Fibroblast of skin of abdomen (primary cell): ENCODE measurements at places on chromosomes 7 and 10.

- DNase-seq, result no peak
These were observed 21.0 kb downstream of the SLC13A4 start for GRCh38 chr7:135706858-135707569.

- DNase-seq, result no peak
These were observed 15.4 kb downstream of the PIP4K2A start for GRCh38 chr10:22698941-22699440.

GRCh38 chr10:121371836-121372235, 226.4 kb downstream of the FGFR2 start:
- DNase-seq, result no peak

- DNase-seq, result no peak
These were observed 49.9 kb downstream of the C10orf67 start for GRCh38 chr10:23294638-23295247.

DNA sequence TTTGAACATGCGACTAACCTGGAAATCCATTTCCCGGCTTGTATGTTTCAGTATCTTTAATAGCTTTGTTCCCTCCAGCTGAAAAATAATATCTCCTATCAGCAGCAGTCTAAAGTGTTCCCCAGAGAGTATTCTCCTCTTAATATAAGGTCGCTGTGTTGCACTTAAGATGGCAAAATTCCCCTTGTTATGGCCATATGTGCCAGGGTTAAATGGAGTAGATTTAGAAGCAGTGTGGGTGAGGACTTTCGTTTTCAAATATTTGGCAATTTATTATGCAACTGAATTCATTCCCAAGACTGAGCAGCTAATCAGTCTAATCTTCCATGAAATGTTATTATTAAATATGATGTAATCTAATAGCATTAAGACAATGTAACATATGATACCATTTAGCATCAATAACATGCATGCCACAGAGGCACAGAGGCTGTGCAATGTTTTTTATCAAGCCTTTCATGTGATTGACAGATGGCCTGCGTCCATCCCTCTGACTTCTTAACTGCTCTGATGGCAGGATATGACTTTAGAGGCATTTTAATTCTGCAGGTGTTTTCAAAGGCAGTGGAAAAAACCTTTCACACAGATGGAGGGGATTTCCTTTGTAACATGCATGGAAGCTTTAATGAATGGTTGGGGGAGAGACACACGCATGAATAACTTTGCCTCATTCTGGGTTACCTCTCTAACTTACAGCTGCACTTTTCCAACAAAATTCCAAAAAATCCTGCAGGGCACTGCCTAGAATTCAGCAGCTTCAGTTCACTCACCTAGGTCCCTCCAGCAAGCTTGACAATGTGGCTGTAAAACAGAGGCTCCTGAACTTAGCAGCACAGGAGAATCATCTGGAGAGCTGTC, 55.1 kb upstream of the ZPBP start:
- DNase-seq, result no peak

- no peak for DNase-seq
These were observed 30.7 kb downstream of the PRF1 start for GRCh38 chr10:70571636-70572439.

DNA sequence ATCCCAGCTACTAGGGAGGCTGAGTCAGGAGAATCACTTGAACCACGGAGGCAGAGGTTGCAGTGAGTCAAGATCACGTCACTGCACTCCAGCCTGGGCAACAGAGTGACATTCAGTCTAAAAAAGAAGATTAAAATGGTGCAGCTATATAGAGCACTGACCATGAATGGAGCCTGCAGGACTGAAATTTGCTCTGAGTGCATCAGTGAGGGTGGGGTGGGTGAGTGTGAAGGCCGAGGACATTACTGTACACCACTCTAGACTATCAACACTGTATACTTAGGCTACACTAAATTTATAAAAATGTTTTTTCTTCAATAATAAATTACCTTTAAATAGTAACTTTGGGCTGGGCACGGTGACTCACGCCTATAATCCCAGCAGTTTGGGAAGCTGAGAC, 294.7 kb downstream of the PTPRN2 start:
- no peak for DNase-seq

GRCh38 chr10:125559210-125559609, 123.8 kb downstream of the TEX36 start:
- no peak for DNase-seq

GRCh38 chr10:6416892-6417512, 163.1 kb downstream of the PRKCQ start:
- DNase-seq, result peak; percentile 27

- DNase-seq, result no peak
These were observed 14.1 kb upstream of the MYH16 start for GRCh38 chr7:99258501-99258900.

DNA sequence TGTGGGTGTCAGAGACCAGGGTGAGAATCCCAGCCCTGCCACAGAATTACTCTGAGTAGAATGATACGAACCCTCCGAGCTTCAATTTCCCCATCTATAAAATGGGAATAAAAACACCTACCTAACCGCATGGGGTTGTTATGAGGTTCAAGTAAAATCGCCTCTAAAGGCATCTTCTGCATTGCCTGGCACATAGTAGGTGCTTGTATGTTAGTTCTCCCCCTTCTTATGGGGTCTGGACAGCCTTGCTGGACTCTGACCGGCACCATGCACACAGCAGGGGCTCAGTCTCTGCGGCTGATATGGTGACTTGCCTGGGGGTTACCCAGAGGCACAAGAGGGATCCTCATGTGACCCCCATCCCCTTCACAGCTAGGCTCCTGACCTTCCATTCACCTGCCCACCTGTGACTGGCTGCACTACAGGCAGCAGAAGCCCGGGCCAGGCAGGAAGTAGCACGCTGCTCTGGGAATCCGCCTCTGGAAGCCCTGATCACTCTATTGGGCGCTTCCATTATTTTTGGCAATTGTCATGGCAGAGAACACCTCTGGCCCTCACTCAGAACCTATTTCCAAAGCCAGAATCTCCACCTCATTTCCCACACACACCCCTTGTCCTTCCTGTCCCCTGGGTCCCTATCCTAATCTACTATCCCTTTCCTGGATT, 6.0 kb downstream of the SH3PXD2A start:
- DNase-seq, result no peak

DNA sequence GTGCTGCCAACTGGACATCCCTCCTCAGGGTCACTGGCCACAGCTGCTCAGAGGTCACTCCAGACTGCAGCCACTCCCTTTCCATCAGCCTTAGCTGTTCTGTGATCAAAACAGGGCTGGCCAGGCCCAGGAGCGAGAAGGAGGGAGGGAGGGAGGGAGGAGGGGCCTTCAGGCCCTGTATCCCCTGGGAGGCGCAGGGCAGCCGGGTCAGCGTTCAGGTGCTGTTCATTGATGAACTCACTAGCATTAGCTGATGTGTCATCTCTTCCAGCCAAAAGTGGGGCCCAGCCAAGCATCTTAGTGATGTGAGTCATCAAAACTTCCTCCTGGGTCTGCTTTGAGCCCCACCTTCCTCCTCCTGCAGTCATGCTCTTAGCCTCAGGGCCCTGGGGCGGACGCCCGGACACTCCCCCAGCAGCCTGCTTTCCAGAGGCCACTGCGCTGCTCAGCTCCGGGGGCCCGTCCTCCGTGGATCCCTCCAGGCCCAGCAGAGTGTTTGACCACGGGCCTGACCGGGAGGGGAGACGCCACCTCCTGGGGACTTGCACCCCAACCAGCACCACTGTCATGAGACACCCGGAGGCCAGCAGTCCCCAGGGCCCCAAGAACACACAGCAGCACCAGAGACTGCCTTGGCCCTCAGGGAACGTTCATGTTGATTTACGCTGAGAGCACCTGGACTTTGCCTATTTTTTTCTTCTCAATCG, 149.2 kb downstream of the PRKAG2 start:
- DNase-seq, result peak; percentile 96

- DNase-seq, result no peak
These were observed 22.4 kb upstream of the C10orf71 start for GRCh38 chr10:49276596-49276995.

DNA sequence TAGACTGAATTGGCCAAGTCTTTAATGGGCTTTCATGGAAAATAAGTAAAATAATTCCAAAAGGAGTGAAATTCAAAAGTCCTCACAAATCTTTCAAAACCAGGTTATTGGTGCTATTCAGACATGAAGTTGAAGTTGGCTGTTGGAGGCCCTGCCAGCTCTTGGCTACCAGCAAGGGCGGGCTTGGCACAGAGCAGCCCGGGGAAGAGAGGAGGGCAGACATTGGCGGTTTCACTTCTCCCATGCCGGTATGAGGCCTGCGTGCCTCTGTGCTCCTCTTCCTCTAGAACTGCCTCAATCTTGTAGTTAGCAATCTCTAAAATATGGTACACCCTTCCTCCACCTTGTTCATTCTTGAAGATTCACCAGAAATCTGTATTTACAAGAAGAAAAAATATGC, 16.4 kb upstream of the NPS start:
- no peak for DNase-seq

DNA sequence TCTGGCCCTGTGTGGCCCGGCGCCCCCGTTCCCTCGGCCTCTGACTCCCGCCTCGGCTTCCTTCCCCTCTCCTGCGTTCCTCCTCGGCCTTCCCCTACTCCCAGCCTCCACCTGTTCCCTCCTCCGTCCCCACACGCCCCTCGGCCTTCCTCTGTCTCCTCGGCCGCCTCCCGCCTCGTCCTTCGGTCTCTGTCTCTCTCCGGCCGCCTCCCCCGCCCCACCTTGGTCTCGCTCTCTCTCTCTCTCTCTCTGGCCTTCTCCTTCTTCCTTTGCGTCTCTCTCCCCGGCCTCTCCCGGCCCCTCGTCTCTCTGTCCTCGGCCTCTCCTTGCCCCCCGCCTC, 588 bp downstream of the GET4 start:
- DNase-seq, result peak; percentile 8

GRCh38 chr7:66187905-66188304, 17.2 kb upstream of the TPST1 start:
- DNase-seq, result peak; percentile 70

- DNase-seq, result no peak
These were observed 48.6 kb downstream of the CLEC2L start for GRCh38 chr7:139572071-139572470.

DNA sequence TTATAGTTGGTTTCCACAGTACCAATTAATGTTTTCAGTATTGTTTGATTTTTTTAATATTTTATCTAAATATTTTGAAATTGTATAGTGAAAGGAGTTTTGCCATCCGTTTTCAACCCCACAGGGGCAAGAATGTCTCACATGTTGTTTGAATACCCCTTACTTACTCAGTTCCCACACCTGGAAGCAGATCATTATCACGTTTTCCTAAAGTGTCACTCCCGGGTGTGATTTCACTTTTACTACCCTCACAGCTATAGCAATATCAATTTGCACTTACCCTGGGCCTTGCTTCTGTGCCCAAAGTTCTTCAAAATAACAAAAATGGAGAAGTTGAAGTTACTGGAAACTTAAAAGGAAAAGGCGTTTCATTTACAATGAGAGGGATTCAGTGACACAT, 228.1 kb downstream of the CSTF2T start:
- no peak for DNase-seq

DNA sequence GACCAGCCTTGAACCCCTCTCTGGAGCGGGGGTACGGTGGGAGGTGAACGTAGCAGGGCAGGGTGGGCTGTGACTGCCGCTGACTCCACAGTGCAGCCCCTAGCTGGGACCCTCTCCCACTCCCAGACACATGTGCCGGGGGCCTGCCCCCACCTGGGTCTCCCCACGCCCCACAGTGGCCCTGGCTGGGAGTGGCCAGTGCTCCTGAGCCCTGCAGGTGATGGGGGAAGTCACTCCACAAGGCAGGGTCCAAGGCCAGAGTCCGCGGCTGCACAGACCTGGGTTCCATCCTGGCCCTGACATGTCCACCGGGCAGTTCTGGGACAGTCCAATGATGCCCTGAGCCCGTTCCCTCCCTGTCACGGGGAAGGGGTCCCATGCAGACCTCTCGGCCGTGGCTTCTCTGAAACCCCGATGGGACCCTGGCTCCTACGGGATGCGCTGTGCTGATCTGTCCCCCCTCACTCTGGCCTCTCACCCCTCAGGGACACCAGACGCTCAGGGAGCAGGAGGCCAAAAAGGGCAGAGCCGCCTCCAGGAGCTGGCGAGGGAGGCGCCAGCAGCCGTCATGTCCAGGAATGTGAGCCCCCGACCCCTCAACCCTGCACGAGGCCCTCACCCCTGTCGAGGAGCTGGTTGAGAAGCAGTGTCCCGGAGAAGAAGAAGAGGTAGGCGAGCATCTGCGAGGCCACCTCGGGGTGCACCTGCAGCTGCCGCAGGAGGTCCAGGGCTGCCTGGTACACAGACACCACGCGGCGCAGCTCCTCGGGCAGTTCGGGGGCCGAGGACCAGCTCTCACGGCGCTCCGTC, 40.4 kb downstream of the AP5Z1 start:
- DNase-seq, result no peak

DNA sequence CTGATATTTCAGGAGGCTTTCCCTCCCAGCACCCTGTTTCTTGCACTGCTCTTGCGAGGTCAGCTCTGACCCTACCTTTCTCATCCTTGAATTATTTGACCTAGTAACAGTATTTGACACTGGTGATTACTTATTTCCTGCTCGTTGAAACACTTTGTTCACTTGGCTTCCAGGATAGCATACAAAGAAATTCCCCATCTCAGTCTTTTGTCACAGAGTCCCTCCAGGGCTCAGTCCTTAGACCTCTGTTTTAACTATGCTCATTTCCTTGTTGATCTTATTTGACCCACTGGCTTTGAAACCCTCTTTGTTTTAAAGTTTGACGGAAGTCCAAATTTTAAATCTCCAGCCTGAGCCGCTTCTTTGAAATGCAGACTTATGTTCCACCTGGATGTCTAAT, 29.9 kb downstream of the BMPR1A start:
- no peak for DNase-seq

GRCh38 chr10:21518149-21518640, 7.3 kb downstream of the SKIDA1 start:
- peak; percentile 69 for DNase-seq

GRCh38 chr10:117860135-117860534, 186.6 kb downstream of the RAB11FIP2 start:
- no peak for DNase-seq

DNA sequence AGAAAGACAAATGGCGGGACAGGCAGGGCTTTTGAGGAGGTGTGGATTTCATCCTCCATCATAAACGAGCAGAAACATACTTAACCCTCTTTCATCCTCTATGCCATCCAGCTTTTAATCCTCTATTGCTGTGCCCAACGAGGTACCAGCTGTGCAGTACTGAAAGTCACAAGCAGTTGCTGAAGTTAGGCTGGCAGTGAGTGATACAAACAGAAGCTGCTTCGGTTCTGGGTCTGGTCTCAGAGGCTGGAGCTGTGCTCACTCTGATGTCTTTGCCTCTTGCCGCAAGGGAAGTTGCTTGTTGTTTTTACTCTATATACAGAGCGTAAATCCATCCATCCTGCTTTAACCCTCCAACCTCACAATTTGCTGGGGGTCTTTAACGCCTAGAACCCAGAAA, 235.2 kb downstream of the CELF2 start:
- DNase-seq, result no peak

GRCh38 chr10:59942556-59942955, 36.2 kb upstream of the CCDC6 start:
- no peak for DNase-seq

GRCh38 chr10:76675951-76676587, 961.5 kb downstream of the KCNMA1 start:
- DNase-seq, result no peak

GRCh38 chr7:125878235-125878956, 948.8 kb upstream of the POT1 start:
- no peak for DNase-seq
